Urinary bladder (tissue), 4 donors: ENCODE measurements at places on chromosomes 4 and X. TPM values are rescaled to one million over a fixed set of nuclear protein-coding genes. Genes with fewer than 3 reads are reported as not detected.

The PLS3 gene
- polyA plus RNA-seq = 74.4 TPM

The PABPC1L2B gene
- polyA plus RNA-seq = not detected

The HSD17B13 gene
- polyA plus RNA-seq = 1.1 TPM

The PPBP gene
- polyA plus RNA-seq = 0.18 TPM

The SMARCA5 gene
- 25.9 TPM for polyA plus RNA-seq

The NHS gene
- polyA plus RNA-seq = 4.2 TPM

The LRCH2 gene
- polyA plus RNA-seq = 8.6 TPM

The GAGE12E gene
- polyA plus RNA-seq = not detected

The PORCN gene
- 19.0 TPM for polyA plus RNA-seq

The VEGFD gene
- polyA plus RNA-seq = 0.94 TPM

The GPR173 gene
- polyA plus RNA-seq = 1.5 TPM

- DNase-seq = no peak
Observed at GRCh38 chr4:82201303-82201702, 172.5 kb downstream of the HNRNPD start.

DNA sequence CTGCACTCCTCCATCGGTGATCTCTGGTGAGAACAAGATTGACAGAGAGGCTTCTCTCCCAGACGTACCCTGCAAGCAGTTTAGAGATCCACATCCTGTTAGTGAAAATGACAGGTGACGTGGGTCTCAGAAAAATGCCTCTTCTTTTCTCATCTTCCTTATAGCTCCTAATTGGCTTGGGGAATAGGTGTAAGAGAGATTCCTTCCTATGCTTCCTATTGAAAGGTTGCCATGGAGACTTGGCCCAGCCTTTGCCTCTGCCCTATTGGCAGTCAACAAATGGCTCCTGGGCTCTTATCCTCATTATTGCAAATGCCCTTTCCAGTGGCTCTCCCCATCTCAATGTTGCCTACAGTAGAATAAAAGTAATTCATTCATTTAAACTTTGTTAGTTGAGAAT is 26.5 kb upstream of the DGKK start:
- no peak for DNase-seq

- DNase-seq = no peak
Observed at GRCh38 chr4:167028976-167029375, 205.3 kb downstream of the SPOCK3 start.

DNA sequence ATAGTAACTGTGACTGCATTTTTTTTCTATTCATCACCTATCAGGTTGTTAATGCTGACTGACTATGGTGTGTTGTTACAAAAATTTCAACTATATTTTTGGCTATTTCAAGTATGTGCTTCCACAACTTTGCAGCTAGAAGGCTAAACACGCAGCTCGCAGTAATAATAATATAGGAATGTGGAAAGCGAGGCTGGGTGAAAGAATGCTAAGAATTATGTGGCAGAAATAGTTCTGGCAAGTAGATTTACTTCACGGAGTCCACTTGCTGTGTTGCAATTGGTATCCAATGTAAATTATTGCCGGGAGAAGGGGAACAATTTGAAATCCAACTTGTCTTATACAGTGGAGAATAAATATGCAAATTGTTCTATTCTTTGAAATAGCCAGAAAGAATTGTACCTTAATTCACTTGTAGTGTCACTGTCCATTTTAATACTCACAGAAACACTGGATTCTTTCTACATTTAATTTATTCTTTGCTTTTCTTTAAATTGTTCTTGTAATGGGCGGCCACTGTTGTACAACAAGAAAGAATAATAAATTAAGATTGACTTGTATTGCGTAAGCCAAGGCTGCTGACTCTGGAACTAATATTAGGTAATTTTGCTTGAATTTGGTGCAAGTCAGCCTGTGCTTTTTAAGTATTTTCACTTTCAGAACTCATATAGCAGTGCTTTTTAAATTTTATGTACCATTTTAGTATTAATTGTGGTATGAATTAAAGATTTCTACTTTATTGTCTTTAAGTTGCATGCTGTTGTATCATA is 154.9 kb downstream of the FRMPD4 start:
- DNase-seq = no peak

DNA sequence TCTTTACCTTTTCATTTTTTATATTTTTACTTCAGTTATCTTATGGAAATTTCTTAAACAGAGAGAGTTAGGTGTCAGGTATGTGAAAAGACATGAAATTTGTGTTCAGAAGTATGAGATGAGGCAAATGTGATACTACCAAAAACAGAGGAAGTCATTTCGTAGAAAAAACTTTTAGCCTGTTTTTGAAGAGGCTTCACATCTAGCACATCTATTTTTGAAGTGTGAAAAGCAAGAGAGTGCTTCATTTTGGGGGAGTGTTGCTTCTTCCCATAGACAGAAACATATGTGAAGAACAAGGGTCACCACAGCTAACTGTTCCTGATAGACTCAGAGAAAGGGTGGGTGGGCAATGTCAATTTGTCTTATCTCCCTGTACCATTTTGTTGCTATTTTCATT is 125.3 kb downstream of the TET2 start:
- no peak for DNase-seq

DNA sequence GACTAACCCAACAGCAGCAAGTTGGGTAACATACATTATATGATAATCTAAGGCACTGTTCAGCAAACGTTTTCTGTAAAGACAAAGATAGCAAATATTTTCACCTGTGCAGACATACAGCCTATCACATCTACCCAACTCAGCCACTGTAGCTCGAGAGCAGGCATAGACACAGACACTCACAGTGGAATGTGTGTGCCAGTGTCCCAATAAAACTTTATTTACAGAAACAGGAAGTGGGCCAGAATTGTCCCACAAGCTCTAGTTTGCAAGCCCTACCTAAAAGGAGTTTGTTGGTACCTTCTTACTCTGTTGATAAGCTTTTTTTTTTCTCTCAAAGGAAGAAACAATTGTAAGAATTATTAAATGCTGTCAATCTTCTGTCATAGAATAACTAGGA is 11.9 kb upstream of the FAM9A start:
- DNase-seq = no peak

DNA sequence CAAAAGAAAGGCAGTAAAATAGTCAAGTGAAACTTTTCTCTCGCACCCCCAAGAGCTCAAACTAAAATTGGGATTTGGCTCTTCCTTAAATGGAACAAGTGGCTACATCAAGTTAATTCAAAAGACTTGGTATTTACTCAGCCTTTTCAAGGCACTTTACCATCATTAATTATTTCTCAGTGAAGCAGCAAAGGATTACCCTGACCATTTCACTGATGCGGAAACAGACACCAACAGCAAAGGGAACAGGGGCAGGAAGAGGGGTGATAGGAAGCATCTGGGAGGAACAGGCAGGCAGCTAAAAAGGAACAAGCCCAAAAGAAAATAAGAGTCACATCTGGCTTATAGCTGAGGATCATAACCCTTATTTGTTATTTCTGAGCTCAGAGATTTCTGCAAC is 2.7 kb downstream of the SCML2 start:
- DNase-seq = no peak

DNA sequence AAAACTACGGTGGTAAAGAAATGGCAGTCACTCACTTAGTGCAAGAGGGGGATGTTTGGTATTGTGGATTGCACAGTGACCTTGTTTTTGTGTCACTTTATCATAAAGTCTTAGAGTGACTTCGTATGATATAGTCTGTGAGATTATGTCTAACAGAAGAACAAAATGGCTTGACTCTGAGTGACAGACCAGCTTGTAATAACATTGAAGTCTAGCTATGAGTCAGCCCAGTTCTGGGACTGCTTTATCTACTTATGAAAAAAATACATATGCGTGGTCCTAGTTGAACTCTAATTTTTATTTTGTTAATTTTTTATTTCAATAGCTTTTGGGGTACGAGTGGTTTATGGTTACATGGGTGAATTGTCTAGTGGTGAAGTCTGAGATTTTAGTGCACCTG is 20.0 kb downstream of the DCLK2 start:
- DNase-seq = no peak

DNA sequence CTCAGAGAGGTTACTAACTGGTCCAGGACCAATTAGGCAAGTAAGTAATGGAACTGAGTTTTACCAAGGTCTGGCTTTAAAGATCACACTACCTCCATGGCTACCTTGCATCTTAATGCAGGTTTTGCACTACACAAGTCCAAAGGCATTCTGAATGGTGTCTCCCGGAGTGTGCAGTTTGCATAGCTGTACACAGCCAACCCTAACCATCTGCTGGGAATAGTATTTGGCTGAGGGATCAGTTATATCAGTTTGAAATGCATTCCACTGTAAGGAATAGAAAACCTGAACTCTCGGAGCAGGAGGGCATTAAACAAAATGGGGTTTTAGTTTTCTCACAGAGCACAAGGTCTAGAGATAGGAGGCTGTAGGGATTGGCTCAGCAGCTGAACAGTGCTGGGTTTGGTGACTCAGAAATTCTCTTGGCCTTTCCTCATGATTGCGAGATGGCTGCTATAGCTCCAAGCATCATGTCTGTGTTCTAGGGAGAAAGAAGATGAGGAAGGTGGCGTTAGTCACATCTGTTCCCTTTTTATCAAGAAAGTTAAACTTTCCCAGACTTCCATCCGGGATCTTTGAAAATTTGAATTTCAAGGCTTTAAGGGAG is 177.1 kb downstream of the NHS start:
- no peak for DNase-seq

DNA sequence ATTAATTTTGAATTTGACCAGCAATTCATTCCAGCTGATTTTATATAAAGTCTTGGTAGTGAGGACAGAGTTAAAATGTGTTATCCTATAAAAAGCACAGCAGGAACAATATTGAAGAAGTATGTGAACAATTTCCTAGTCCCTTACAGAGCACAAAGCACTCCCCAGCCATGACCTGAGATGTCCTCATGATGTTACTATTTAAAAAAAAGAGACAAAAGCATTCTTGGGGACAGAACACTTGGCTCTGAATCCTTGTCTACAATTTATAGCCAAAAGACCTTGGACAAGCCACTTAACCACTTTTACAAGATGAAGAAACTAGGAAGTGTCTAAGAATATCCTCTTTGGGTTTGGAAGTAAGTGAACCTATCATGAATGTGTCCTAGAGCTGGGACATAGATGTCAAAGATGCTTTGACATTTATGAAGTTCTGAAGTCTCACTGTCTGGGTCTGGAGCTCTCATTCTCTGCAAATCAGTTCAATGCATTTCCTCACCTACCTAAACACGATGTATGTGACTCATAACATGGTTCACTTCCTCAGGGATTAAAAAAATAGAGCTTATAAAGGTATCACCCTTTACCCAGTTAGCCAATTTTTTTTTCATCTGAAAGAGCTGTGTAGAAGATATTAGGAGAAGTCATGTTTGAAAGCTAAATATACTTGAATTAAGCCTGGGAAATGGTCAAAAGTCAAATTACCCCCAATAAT is 61.4 kb downstream of the IGFBP7 start:
- DNase-seq = no peak

GRCh38 chr4:17875402-17876070 is 64.8 kb downstream of the NCAPG start:
- DNase-seq = no peak

DNA sequence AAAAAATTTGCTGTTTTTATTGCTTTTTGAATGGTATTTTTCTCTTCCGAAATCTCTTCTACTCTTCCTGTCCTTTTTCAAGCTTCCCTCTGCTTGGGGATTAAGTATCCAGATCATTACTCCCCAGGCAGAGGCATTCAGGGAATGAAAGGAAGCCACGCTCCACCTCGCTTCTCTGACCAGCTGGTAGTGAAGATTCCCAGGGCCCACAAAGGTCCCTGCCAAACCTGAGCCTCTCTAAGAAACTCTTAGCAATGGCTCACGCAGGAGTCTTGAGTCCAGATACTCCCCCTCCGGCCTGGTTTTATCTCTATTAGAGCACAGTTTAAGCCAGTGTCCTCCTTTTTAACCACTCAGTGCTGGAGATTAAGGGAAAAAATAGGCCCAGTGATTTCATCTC is 51.4 kb upstream of the SOD3 start:
- DNase-seq = no peak

- no peak for DNase-seq
Observed at GRCh38 chr4:15964159-15964558, 1.2 kb upstream of the FGFBP2 start.

DNA sequence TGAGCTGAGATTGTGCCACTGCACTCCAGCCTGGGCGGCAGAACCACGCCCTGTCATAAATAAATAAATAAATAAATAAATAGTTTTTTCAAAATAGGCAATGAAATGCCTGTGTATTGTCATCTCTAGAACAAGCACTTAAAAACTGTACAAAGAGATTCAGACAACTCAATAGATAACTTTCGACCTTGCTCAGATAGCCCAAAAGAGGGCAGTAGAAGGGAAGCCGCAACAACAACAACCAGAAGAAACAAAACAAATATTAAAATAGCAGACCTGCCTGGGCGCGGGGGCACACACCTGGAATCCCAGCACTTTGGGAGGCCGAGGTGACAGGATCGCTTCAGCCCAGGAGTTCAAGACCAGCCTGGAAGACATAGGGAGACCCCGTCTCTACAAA is 9.4 kb upstream of the CLDN34 start:
- DNase-seq = no peak

- DNase-seq = no peak
Observed at GRCh38 chr4:76215077-76215476, 1.5 kb upstream of the SCARB2 start.

- peak; percentile 13 for DNase-seq
Observed at GRCh38 chr4:87973283-87974169, 2.0 kb upstream of the SPP1 start.

DNA sequence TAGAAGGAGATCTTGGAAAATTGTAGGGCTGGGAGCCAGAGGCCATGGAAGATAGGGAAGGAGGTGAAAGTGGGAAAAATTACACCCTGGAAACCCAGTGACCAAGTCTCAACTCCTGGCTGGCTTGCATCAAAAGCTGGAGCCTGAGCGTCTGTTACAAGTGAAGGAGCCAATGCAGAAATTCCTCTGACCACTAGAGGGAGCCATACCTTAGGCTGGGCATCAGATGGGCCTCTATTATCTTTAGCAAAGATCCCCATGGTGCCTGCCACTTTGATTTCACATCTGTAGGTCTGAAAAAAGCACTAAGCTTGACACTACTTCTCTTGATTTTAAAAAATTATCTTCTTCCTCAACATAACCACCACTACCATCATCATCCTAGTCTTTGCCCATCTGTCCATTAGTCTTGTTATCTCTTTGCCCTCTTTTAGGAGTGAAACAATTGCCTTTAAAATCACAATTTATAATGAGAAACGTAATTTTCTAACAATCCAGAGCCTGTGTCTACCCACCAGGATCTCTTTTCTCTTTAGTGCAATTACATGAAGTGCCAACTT is 62.9 kb downstream of the ANAPC4 start:
- no peak for DNase-seq

GRCh38 chrX:11698702-11699101 is 33.0 kb upstream of the ARHGAP6 start:
- DNase-seq = no peak

- no peak for DNase-seq
Observed at GRCh38 chr4:57374866-57375595, 264.8 kb upstream of the IGFBP7 start.

DNA sequence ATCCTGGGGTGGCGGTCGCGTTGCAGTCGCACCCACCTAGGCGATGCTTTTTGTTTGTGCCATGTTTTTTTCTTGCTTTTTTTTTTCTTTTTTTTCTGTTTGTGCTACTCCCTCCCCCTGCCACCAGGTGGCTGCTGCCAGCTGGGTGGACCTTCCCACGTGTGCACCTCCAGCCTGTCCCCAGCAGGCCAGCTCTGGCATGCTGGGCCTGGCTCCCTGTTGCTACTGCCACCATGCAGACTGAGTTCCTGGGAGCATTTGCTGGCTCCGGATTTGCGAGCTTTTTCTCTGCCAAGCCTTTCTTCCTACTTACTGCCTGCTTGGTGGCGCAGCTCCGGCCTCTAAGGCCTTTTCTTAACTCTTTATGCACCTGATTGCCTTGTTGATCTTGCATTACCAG is 161.2 kb upstream of the WDFY3 start:
- no peak for DNase-seq
